Right lung (tissue), 10 donors: ENCODE measurements at places on chromosomes 13 and 19. TPM values are rescaled to one million over a fixed set of nuclear protein-coding genes. Genes with fewer than 3 reads are reported as not detected.

- peak; percentile 99 for DNase-seq
Observed at GRCh38 chr19:2427429-2428320, at the start of gene TIMM13. Gene TIMM13, minus strand, starts transcription at chr19:2427586. Its CDS starts 53 bp downstream, at chr19:2427533.

DNA sequence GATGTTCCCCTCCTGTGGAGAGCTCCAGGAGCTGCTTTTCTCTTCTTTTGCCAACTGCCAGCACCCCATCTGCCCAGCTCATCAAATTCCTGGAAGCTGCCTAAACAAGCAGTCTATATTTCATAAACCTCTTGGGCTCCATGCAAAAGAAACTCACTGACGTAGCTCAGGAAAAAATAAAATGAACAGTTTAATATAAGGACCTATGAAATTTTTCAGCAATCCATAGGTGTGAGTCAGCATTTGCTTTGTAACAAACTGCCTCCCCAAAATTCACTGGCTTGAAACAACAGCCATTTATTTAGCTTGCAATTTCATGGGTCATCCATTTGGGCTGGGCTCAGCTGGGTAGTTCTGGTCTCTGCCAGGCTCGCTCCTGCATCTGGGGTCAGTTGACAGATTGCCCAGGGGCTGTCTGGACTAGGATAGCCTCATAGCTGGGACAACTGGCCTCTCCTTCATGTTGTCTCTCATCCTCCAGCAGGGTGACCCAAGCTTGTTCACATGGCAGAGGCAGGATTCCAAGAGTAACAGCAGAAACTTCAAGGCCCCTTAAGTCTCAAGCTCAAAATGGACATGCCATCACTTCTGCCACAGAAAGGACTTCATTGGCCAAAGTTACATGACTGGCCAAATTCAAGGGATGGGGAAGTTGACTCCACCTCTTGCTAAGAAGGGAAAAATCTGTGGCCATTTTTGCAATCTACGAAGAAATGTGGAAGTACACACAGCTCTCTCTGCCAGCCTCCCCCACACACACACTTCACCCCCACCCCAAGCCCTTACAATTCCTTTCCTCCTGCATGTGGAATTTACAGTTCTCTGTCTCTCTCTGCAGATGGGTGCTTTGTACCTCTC is 7.9 kb upstream of the PVR start:
- DNase-seq: no peak

DNA sequence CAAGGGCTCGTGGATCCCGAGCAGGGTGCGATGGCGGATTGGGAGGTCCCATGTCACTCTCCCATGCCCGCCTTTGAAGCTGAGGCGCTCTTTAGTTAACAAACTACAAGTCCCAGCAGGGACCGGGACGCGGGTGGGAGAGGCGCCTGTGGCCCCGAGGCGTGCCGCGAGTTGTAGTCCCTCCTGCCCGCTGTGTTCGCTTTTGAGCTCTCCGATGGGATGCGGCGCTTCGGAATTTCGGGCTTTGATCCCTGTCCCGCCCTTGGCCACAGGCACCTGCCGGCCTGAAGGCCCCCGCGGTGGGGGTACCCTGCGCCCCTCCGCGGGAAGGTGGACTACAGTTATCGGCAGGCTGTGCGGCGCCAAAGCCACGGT is 11.0 kb downstream of the CYTH2 start:
- peak; percentile 31 for DNase-seq

- DNase-seq: no peak
Observed at GRCh38 chr19:33477781-33478180, 43.8 kb downstream of the PEPD start.

GRCh38 chr13:44274771-44275205 is 98.8 kb upstream of the SERP2 start:
- peak; percentile 26 for DNase-seq

The KIR2DL4 gene
- not detected for polyA plus RNA-seq

The LRRC4B gene
- 20.8 TPM for polyA plus RNA-seq

The GFY gene
- not detected for polyA plus RNA-seq
